T-helper 1 cell (primary cell): ENCODE measurements at places on chromosomes 4 and X.

- no peak for DNase-seq
These were observed 642.6 kb downstream of the IL1RAPL1 start for GRCh38 chrX:29229802-29230201.

DNA sequence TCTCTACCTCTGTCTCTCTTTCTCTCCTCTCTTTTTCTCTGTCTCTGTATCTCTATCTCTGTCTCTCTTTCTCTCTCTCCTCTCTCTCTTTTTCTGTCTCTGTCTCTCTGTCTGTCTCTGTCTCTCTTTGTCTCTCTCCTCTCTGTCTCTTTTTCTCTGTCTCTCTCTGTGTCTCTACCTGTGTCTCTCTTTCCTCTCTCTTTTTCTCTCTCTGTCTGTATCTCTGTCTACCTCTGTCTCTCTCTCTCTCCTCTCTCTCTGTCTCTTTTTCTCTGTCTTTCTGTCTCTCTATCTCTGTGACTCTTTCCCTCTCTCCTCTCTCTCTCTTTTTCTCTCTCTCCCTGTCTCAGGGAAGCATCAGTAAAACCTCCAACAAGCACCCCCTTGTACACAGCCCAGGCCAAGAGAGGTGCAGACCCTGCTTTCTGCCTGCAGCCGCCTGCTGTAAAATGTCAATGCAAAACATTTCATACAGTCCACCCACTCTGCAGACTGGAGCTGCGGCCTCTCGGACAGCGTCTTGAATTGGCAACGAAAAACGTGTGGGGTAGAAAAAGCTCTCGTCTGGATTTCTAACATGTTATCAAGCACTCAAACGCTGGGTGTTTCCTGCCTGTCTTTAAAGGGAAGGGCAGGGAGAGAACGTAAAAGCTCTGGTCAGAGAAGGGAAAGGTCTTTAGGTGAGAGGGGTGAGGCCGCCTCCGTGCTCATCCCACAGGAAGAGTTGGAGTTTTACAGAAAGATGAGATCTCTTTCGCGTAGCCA lies 3.7 kb upstream of the SHOX start:
- DNase-seq, result no peak

DNA sequence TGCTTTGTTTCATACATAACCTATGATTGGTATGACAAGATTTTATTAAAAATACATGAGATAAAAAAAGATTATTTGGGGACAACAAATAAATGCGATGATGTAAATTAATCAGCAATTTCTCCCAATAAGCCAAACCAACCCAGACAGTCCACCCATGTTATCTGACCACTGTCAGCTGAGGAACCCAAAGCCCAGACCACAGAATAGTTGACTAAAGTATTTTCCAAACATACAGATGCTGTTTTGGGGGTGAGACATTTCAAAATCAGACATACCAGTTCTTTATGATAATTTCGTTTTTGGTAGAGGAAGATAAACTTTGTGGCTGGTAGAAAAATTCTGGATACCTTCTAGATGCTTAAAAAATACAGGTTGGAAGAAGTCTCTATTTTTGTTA lies 650.8 kb upstream of the FAM241A start:
- no peak for DNase-seq

DNA sequence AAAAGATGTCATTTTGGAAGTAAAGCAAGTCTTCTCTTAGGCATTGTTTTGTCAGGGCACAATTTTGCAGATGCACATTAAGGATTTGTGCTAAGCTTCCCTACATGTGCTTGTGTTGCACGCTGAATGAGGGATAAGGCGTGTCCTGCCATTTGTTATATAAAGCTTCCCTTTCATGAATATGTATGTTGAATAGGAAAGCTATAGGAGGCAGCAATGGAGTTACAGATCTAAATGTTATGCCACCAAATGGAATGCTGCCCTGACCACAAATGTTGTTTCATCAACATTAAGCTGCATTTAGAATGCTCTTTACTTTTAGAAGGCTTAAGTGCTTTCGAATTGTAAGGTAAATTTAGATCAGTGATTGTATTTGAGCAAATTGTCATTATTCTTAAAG lies 20.9 kb downstream of the SGMS2 start:
- DNase-seq, result no peak

- DNase-seq, result no peak
These were observed 363.8 kb upstream of the FTHL17 start for GRCh38 chrX:31435592-31435991.

- no peak for DNase-seq
These were observed 13.3 kb upstream of the CD99 start for GRCh38 chrX:2677764-2678163.

DNA sequence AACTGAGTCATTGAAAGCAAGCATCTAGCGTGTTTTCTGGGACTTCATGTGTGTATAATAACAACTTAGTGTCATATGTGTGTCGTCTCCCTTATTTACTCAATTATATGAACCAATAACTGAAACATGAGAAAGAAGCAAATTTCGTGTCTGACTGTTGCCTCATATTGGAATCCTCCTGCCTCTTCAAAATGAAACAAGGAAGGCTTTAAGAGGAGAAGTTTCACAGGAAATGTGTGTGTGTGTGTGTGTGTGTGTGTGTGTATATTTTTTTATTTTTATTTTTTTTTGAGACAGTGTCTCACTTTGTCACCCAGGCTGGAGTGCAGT lies 145.8 kb upstream of the SFRP2 start:
- no peak for DNase-seq

DNA sequence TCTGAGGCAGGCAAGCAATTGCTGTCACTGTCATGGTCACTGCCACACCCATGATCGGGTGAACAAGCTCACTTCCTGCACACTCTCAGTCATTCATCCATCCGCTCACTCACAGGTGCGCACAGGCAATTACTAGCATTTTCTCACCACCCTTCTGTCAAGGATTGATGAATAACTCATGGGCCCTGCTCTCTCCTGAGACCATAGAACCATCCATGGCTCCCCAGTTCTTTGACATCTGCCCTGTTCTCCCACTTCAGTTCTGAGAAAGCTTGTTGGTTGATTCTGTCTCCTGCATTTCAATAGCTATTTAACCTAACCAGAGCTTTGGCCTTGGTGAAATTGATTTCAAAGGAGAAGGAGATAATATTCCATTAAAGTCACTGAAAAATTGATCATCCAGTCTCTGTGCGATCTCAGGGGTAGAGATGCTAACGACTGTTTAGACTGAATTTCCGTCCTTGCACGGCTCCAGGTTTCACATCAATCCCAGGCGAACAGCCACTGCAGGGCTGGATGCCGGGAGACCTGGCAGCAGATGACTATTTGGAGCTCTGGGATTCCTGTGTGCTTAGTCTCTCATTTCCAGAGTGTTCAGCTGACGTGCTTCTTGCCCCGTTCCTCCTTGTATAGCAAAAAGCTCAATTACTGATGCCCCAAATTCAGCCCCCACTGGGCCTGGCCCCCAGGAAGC lies 36.9 kb upstream of the ADRA2C start:
- DNase-seq, result no peak

- DNase-seq, result no peak
These were observed 79.9 kb downstream of the NKX6-1 start for GRCh38 chr4:84419201-84419600.

DNA sequence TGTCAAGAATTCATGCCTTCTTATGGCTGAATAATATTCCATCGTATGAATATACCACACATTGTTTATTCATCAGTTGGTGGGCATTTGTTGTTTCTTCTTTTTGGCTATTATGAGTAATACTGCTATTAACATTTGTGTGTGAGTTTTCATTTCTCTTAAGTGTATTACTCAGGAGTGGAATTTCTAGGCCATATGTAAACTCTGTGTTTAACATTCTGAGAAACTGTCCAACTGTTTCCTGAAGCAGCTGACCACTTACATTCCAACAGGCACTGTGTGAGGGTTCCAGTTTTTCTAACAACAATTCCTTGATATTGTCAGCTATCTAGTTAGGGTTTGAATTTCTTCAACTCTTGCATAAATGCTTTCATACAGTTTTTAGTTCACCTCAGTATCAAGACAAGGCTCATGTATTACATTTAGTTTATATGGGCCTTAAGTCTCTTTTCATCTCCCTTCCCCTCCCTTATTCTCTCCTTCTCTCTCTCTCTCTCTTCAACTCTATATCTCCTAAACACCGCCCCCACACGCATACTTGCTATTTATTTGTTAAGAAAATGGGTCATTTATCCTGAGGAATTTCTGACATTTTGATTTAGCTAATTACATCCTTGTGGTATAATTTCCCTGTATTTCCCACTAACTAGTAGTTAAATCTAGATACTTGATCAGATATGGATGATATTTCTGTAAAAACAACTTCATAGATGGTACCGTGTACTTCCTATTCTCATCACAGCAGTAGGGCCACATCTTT lies 77.4 kb downstream of the WDR19 start:
- DNase-seq, result no peak

GRCh38 chr4:14087459-14087858 lies 459.9 kb upstream of the BOD1L1 start:
- no peak for DNase-seq

DNA sequence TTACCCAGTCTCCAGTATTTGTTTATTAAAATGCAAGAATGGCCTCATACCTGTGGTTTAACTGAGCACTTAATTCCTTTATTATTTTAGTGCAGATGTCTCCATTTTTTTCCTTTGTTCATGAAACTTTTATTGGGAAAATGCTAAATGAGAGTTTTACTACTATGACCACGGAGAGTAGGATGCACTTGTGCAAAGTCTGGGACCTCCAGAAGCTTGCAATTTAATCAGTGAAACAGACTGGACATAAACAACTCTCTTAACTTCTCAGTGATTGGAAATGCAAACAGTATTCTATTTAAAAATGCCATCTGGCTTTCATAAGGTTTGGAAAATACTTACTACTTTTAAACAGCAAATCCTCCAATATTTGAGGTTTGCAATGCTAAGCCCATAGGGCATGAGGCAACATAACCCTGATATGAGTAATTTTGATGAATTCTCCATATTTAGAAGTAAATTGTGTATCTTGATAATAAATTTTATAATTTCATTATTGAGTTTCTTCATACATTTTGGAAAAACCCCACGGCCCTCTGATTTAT lies 718.7 kb upstream of the MAGEB2 start:
- no peak for DNase-seq

- no peak for DNase-seq
These were observed 1388.9 kb downstream of the C4orf33 start for GRCh38 chr4:130484826-130485225.

DNA sequence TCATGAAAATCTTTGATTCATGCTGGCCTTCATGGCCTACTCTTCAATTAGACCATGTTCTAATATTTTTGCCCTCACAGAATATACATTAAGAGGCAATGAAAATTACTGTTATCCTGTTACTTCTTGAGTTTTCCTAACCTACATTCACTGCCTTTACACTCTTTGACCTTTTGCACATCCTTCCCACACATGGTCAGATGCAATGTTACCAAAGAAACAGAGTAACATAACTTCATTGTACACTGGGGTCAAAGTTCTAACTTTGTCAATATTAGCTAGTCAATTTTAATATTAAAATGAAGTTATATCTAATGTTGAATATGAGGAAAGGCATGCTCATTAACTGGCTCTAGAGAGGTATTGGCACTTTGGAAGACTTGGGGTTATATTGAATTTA lies 284.8 kb downstream of the TEX13C start:
- DNase-seq, result no peak

- DNase-seq, result no peak
These were observed 10.0 kb downstream of the FBXW7 start for GRCh38 chr4:152525878-152526277.

- no peak for DNase-seq
These were observed 74.4 kb upstream of the EFNB1 start for GRCh38 chrX:68754406-68754805.

GRCh38 chrX:123648028-123648810 lies 84.6 kb downstream of the THOC2 start:
- DNase-seq, result peak; percentile 0

- no peak for DNase-seq
These were observed 8.0 kb downstream of the RPL34 start for GRCh38 chr4:108628411-108628810.

DNA sequence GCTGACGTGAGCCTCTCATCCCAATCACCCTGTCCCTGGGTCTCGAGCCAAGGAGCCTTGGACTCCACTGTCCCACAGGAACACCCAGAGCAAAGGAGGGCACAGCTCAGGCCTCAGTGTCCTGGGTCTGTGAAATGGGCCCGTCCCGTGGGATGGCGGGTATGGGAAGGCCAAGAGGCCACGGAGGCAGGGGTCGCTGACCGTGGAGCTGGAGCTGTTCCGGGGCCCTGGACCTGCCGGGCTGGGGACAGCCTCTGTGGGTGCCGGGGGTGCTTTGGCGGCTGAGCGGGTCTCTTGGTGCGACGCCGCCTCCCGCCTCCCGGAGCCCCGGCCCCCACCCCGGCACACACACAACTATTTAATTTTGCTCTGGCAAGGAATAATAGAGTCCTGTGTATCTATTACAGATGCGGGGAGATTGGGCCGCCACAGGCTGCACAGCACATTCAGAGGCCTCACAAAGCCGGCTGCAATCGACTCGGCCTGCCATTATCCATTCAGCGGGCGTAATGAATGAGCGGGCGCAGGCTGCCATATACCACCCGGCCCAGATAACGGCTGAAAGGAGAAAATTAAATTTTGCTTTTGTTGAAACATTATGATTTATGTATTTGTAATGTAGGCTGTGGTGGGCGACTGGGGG lies 83.9 kb upstream of the NKX1-1 start:
- no peak for DNase-seq

DNA sequence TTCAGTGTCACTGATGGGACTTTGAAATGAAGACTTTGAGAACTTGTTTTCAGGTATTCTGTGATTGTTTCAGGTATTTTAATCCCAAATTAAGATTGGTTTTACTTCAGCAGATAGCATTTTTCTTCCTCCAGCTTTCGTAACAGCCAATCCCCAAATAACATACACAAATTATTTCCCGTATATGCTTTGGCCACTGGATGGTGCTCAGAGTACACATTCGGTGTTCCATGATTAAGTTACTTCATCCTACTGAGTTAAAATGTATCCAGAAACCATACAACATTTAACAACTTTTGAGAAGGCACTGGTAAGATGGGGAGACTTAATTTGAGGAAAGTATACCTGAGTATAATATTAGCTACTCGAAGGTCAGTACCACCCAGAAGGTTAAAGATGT lies 233.4 kb upstream of the FAM47A start:
- DNase-seq, result no peak

DNA sequence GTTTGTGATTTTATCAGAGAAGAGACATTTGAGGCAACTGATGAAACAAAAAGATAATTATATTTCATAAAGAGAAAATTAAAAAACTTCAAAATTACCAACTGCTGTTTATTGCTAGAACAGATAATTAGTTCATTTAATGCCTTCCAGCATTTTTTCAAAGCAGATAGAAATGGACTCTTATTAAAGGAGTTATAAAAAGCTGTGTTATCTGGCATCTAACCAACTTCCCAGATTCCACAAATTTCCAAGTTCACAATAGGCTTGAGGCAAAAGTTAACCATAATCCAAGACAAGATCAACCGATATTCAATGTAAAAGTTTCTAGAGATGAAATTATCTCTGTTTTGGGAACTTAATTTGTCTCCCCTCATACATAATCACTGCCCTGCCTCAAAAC lies 152.4 kb downstream of the TSPAN5 start:
- no peak for DNase-seq
